Osteocyte (in vitro differentiated cells): ENCODE measurements at places on chromosomes 5 and 9.
A peak's percentile ranks its signal among the peaks of the same experiment; 100 is the strongest.

- no peak overlapping the region for H3K4me3 ChIP-seq
- peak; percentile 27 for DNase-seq
- H3K36me3 ChIP-seq = peaks cover 2% of the 10 kb centered on the region
Observed at GRCh38 chr9:34929506-34930102, 28.5 kb upstream of the PHF24 start.

DNA sequence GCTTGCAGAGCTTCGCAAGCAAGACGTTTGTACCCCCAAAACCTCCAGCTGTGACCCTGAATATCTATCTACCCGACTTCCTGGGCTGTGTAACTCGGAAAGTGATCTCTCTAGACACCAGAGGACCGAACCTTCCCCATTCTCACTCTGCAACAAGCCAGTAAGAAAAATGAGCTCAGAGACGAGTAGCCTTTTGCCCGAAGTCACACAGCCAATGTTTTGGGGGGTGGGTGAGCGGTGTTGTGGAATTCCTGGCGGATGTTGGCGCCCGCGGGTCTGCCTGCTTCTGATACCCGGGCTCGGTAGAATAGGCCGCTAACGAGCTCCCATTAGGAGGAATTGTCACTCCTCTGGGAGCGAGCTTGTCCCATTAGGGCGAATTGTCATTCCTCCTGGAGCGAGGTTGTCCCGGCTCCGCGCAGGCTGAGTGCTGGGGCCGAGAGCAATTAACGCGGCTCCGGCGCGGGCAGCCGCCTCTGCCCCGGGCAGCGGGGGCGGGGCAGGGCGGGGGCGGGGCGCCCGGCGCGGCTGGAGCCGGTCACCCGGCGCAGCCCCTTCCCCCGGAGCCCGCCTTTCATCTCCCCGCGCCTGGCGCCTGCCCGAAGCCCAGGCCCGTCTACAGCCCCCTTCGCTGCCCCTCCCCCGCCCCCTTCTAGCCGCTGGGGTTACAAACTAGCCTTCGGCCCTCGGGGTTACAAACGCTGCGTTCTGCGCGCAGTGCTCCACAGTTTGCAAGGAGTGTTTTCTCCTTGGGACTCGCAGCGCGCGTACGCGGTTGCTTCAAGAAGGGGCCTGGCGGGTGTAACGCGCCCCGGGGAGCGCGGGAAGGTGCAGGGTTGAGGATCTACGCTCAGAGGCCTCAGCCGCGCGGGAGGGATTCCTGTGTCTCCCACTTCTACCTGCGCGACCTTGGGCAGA, 3.5 kb upstream of the MSX2 start:
- no peaks in the 10 kb centered on the region for H3K36me3 ChIP-seq
- peaks cover 25% of the 10 kb centered on the region for H3K4me1 ChIP-seq
- DNase-seq = no peak
- H3K27me3 ChIP-seq = peaks cover 50% of the 10 kb centered on the region
- H3K27ac ChIP-seq = no peak overlapping the region
- peak overlapping the region; percentile 67 for H3K4me3 ChIP-seq

GRCh38 chr9:6072865-6073264, 57.4 kb upstream of the RANBP6 start:
- no peaks in the 10 kb centered on the region for H3K4me1 ChIP-seq
- no peaks in the 10 kb centered on the region for H3K36me3 ChIP-seq
- no peak for DNase-seq
- no peak overlapping the region for H3K27ac ChIP-seq
- no peaks in the 10 kb centered on the region for H3K27me3 ChIP-seq

DNA sequence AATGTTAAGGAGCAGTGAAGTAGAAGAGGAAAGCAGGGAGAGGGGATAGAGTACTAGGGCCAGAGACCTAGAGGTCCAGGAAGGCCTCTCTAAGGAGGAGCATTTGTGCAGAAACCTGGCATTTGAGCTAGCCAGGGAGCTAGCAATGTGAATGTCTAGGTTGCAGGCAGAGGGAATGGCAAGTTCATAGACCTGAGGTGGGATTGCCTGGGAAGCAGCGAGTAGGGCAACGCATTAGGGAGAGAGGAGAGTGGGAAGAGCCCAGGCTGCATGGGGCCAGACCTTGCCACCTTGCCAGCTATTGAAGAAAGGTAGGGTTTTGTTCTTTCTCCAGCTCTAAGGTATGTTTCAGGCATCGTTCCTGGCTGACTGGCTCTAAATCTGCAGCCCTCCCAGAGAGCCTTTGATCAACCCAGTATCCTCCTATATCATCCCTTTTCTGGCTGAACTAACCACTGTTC, 54.0 kb downstream of the SLC22A5 start:
- peaks cover 4% of the 10 kb centered on the region for H3K36me3 ChIP-seq
- no peaks in the 10 kb centered on the region for H3K27me3 ChIP-seq
- no peak for DNase-seq
- H3K27ac ChIP-seq = no peak overlapping the region
- H3K4me1 ChIP-seq = peaks cover 77% of the 10 kb centered on the region

DNA sequence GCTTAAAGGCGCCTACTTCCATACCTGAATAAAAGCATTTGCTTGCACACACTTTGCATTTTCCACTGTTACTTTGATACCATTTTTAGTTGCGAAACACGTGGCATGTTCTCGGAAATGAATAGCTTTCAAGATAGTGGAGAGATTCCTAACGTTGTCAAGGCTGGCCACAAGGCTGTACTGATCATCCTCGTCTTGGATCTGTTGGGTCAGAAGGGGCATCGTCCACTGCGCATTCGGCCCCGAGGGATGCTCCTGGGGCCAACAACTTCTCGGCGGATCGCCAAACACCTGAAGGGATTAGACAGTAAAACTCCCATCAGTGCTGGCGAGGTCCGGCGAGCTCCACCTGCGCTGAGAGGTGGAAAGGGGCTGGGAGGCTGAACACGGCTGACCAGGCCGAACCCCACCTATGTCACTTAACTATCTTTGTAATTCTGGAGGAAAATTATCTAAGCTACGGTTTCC, 599 bp downstream of the RAD1 start:
- DNase-seq = no peak
- peaks cover 19% of the 10 kb centered on the region for H3K36me3 ChIP-seq
- H3K4me1 ChIP-seq = peaks cover 32% of the 10 kb centered on the region

DNA sequence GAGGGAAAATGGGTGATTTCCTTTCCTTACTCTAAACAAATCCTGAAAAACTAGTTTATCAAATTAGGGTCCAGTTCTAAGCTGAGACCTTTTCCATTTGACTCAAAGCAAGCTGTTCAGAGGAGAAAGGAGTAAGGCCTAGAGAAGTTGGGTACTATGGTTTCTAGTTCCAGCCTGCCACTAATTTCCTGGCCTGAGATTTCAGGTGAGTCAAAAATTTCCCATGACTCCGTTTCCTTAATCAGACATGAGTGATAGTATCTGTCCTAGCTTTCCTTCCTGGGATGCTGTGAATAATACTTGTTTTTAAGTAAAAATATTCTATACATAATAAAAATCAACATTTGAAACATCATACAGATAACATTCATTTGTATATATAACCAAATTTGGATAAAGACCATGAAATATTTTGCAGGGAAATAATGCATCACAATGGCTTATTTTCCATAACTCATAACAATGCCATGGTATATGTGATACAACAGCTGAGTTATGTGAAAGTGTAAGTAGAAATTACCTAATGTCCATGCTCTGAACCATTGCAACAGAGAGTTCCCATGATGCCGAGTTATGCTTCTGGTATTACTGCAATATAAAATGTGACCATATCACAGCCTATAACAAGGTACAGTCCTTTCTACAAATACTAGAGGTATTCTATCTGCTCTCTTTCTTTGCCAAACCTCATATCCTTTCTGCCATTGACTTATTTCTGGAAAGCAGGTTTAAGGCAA, 142.7 kb downstream of the MLLT3 start:
- no peak overlapping the region for H3K4me3 ChIP-seq
- no peak overlapping the region for H3K27ac ChIP-seq
- peaks cover 24% of the 10 kb centered on the region for H3K4me1 ChIP-seq
- H3K27me3 ChIP-seq = no peaks in the 10 kb centered on the region
- no peak for DNase-seq
- no peaks in the 10 kb centered on the region for H3K36me3 ChIP-seq

- no peak overlapping the region for H3K27ac ChIP-seq
- peaks cover 3% of the 10 kb centered on the region for H3K4me1 ChIP-seq
- H3K27me3 ChIP-seq = peaks cover 10% of the 10 kb centered on the region
Observed at GRCh38 chr5:122473138-122473843, 161.3 kb downstream of the SNCAIP start.

DNA sequence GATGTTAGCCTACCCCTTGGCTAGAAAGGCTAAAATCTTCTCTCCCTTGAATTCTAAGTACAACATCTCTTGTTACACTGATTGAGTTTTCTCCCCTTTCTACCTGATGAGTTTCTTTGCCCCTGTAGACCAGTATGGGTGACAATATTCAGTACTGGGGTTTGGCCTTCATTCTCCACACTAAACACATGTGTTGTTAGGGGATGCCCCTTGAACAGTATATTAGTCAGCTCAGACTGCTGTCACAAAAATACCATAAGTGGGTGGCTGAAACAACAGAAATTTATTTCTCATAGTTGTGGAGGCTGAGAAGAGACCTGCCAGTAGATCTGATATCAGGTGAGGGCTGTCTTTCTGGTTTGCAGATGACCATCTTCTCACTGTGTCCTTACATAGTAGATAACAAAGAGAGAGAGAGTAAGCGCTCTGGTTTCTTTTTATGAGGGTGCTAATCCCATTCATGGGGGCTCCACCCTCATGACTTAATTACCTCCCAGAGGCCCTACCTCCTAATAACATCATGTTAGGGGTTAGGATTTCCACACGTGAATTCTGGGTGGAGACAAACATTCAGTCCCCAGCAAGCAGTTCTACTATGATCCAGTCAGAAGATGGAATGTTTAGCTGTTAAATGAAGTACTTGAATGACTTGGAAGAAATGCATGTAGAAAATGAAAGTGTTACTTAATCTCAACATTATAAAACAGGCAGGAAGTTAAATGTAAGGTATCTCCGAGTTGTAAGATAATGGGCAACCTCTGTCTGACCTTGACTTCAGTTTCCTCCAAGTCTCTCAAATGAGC, 17.5 kb downstream of the VLDLR start:
- no peaks in the 10 kb centered on the region for H3K27me3 ChIP-seq
- H3K27ac ChIP-seq = no peak overlapping the region

GRCh38 chr5:10707198-10708142, 53.6 kb downstream of the DAP start:
- H3K27ac ChIP-seq = no peak overlapping the region
- no peaks in the 10 kb centered on the region for H3K27me3 ChIP-seq
- no peak overlapping the region for H3K4me3 ChIP-seq
- peaks cover 5% of the 10 kb centered on the region for H3K36me3 ChIP-seq
- H3K4me1 ChIP-seq = peaks cover 27% of the 10 kb centered on the region

DNA sequence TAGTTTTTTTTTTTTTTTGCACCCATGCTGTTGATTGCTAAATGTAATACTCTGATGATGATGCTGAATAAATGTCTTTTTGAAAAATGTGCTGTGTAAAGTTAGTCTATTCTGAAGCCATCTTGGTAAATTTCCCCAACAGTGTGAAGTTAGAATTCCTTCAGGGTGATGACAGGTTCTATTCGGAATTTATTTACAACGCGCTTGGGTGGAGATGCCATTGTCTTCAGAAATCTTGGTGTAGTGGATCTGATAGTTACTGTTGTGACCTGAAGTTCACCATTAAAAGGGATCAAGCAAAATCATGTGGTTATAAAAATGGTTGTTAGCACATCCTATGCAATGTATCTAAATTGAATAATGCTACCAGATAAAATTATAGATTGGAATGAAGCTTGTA, 36.3 kb upstream of the DMRT1 start:
- no peak overlapping the region for H3K4me3 ChIP-seq
- H3K27me3 ChIP-seq = peaks cover 26% of the 10 kb centered on the region
- no peak for DNase-seq
- H3K4me1 ChIP-seq = peaks cover 2% of the 10 kb centered on the region

DNA sequence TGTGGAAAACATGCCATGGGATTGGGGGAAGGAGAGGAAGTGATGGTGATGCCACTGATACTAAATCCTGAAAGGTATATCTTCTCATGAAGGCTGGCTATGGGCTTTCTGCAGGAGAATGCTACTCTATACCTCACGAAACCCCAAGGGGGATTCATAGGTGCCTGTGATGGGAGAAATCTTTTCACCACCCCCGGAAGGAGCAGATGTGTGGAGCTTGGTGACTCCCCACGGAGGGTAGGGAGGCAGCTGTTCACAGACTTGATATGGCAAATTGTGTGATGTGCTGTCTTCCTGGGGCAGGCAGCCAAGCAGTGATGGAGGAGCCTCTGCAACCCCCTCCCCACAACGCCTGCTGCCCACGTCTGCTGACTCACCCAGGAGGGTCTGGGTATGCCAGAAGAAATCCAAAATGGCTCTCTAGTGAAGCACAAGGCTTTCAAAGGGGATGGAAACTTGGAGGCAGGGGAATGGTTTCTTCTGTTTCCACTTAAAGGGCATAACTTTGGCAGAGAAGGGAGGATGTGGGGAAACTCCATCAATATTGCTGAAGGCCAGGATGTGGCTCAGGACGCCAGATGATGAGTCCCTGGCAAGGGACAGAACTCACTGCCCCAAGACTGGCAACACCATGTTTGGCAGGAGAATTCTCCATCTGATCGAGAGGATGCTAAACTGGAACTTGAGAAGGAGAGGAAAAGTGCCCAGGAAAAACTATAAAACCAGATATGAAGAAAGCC, 188.3 kb downstream of the GABBR2 start:
- H3K4me1 ChIP-seq = no peaks in the 10 kb centered on the region
- no peak for DNase-seq
- H3K27ac ChIP-seq = no peak overlapping the region
- no peak overlapping the region for H3K4me3 ChIP-seq

GRCh38 chr9:86563936-86564335, 209.7 kb upstream of the TUT7 start:
- no peak overlapping the region for H3K4me3 ChIP-seq
- DNase-seq = no peak
- no peaks in the 10 kb centered on the region for H3K36me3 ChIP-seq
- no peaks in the 10 kb centered on the region for H3K27me3 ChIP-seq
- peaks cover 8% of the 10 kb centered on the region for H3K4me1 ChIP-seq
- no peak overlapping the region for H3K27ac ChIP-seq

- H3K36me3 ChIP-seq = peaks cover 4% of the 10 kb centered on the region
- no peak overlapping the region for H3K4me3 ChIP-seq
- peaks cover 24% of the 10 kb centered on the region for H3K27me3 ChIP-seq
- peaks cover 17% of the 10 kb centered on the region for H3K4me1 ChIP-seq
- H3K27ac ChIP-seq = no peak overlapping the region
Observed at GRCh38 chr5:36666986-36667385, 60.6 kb downstream of the SLC1A3 start.

DNA sequence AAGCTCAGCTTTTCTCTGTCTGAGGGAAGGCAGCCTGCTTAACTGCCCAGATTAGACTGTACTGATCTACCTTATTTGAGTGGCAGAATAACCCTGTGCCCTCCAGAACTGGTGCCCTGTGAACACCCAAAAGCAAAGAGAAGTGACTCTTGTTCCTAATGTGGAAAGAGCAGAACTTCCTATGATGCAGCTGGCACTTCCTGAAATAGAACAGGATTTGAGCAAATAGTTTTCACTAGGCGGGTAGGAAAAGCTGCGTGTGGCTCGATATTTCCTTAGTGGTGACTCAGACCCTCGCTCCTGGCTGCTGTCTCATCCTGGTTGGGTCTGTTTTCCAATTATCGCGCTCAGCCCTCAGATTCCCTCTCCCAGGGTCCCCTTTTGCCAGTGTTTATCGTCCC, 89.9 kb downstream of the SH3TC2 start:
- H3K36me3 ChIP-seq = no peaks in the 10 kb centered on the region
- H3K27me3 ChIP-seq = no peaks in the 10 kb centered on the region
- H3K4me1 ChIP-seq = peaks cover 85% of the 10 kb centered on the region
- peak overlapping the region; percentile 95 for H3K27ac ChIP-seq
